ENCODE measurements at places on chromosomes 4 and X.

DNA sequence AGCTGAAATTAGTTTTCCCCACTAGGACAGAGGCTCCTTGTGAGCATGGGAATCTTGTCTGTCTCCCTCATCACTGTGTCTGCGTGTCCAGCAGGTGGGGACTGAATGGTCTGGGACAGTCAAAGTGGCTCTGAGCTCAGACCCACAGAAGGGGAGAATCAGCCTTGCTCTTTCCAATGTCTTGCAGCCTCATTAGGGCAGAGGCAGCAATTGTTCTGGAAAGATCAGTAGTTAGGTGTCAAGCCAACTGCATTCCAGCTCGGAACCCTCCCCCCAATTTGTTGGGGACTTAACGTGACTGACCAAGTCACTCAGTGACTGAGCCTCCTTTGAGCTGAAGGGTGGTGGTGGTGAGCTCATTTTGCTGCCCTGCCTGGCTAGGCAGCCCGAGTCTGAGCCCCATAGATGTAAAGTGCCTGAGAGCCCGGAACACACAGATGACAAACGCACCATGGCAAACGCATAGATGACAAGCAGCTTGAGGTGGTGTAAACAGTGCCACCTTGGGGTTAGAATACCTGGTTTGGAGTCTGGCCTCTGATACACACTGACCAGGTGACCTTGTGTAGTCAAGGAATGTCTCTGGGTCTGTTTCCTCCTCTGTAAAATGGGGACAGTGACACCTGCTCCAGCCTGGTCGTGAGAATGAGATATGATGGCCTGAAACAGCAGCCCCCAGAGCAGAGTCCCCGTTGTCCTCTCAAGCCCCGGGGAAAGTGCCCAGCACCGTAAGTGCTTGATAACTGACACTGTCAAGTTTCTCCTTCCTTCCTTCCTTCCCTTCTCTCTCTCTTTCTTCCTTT is 2.7 kb upstream of the SORCS2 start:
- DNase-seq, result no peak

GRCh38 chr4:186851291-186852072 is 127.8 kb upstream of the FAT1 start:
- DNase-seq, result no peak

GRCh38 chr4:26030780-26031179 is 116.8 kb downstream of the SMIM20 start:
- DNase-seq, result no peak

DNA sequence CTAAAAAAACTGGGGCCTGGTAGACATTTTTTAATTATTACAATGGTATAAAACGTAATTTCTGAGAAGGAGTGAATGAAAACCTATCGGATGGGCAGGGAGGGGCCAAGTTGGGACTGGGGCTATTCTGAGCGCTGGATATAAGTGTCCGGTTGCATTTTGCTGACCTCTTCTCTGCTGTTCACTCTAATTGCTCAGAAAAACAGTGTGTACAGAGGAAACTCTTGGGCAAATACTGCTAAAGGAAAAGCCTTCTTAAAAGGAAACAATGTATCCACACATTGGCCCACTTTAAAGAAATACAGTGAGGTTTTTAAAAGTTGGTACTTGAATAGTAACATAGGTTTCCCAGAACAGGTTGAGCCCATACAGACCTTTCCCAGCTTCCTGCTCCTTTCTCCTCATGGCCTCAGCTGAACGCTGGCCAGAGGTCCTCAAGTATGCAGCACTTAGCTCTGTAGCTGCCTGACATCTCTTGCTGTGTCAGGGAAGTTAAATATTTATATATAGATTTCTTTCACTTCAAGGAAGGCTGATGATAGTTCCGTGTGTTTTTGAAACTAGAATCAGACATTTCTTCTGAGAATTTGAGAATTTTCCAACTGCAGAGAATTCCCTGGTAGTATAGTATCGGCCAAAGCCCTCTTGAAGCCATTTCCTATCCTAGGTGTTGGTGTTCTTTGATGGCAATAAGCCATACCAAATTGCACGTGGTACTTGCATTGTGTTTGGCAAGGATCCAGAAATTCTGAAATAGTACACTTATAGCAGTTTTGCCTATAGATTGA is 97.1 kb upstream of the SLC4A4 start:
- no peak for DNase-seq

DNA sequence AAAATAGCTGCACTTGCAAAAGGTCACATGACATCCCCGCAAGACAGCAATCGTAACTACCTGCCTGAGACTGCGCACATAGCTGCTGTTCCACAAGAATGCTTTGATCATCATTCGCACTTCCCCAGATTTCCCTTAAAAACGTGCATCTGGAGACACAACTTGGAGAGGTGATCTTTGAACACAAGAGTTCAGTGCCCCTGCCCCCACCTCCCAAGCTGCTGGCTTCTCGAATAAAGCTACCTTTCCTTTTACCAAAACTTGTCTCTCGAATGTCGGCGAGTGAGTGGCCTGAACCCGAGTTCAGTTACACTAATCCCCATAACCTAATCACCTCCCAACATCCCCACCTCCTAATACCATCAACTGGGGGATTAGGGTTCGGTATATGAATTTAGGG is 14.4 kb upstream of the MRFAP1 start:
- no peak for DNase-seq

DNA sequence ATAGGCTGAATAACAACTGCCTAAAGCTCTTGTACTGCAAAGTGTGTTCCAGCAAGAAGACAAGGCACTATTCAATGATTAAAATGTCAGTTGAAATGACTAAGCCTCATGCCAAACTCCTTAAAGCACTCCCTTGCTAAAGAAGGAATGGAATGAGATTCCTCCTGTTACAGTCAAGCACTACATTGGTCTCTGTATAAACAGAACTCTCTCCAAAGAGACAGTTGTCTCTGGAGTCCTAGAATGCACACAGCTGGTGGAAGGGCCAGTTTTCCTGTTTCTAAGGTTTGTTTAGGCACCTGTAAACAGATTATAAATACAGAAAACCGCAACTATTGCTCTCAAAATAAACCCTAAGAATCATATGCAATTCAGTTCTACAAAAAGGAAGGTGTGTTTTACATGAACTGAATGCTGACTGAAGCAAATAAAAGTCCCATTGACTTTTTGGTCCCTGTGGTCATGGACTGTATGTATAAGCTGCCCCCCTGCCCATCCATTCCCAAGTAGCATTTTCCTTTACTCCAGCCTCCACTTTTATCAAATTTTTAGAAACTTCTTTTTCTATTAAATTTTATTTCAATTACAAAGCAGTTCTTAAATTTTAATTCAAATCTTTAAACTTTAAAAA is 47.0 kb downstream of the FAT1 start:
- no peak for DNase-seq

GRCh38 chr4:146179784-146180370 is 4.4 kb downstream of the LSM6 start:
- no peak for DNase-seq

GRCh38 chrX:13051529-13052172 is 7.2 kb upstream of the FAM9C start:
- no peak for DNase-seq

DNA sequence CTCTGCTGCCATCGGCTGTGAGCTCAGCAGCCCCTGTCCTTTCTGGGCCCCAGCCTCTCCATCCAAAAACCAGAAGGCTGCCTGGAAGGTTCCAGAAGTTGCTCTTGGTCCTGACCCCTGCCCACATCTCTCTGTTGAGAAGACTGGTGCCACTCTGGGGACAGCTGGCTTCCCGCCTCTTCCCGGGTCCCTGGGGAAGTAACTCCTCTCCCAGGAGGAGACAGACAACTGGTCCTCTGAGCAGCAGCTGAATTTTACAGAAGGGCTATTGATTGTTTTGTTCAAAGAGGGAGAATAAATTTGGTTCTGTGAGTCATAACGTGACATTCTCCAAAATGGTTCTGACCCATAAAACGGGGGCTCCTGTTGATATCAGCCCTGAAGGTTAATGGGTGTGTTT is 61.2 kb downstream of the TRMT44 start:
- no peak for DNase-seq

GRCh38 chr4:61994036-61994435 is 793.9 kb downstream of the ADGRL3 start:
- no peak for DNase-seq
